ENCODE measurements at places on chromosomes 12 and 14.
A peak's percentile ranks its signal among the peaks of the same experiment; 100 is the strongest.

DNA sequence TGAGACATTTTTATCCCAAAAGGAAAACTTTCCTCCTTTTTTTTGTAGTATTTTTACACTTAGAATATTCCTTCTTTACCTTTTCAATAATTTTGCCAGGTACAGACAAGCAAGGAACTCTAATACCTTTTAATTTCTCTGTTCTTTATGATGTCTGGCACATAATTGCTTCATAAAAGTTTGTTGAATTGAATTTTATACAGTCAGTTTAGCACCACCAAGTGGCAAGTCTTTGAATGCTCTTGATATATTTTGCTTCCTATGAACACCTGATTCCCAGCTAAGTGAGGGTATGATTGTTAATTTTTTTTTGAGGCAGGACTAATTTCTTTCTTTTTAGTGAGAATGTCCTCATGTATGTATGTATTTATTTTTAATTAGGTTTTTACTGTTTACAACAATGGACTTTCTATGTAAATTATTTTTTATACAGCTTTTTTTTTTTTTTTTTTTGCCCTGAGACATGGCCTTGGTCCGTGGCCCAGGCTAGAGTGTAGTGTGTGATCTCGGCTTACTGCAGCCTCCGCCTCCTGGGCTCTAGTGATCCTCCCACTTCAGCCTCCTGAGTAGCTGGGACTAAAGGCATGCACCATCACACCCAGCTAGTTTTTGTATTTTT lies 6.9 kb downstream of the TBC1D15 start:
- DNase-seq: no peak

GRCh38 chr14:67694791-67695393 lies 672 bp downstream of the RDH11 start:
- peak; percentile 60 for DNase-seq

DNA sequence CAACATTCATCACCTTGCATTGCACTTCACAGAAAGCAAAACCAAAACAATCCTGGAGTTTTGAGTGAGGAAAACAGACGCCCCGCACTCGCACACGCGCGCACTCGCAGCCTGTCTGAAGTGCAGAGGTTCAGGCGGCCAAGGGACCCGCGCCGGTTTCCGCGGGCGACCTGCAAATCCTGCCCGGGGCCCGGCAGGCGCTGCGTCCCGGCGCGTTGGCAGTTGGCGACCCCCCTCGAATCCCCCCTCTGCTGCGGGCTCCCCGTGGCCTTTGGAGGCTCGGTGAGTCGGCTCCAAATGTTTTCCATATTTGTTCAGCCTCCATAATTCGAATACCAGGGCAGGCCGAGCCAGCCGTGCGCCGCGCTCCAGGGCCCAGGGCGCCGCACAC lies at the start of gene SSPN:
SSPN (plus strand) TSS at position 324 of the 391 bp plus-strand sequence. CDS start 100 bp downstream, outside the sequence.
- DNase-seq: no peak

GRCh38 chr14:92596331-92596907 lies 82.8 kb downstream of the RIN3 start:
- DNase-seq: no peak

GRCh38 chr12:124401704-124402221 lies 106.9 kb downstream of the RFLNA start:
- DNase-seq: no peak

DNA sequence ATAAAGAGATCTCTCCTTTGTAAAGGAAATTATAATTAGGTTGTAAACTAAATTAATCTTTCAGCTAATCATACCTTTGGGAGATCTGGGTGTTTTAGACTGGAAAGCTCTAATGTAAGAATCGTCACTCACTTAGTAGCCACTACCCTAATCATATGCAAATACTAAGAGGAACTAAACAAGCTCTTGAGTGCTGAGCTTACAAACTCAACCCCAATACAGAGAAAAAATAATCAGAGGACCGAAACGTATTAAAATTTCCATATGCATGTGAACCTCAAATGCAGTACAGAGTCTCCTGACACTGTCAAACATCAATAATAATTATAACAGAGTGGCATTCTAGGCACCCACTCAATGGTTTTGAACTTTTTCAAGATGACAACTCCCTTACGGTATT lies 235.3 kb upstream of the FOXN3 start:
- no peak for DNase-seq

DNA sequence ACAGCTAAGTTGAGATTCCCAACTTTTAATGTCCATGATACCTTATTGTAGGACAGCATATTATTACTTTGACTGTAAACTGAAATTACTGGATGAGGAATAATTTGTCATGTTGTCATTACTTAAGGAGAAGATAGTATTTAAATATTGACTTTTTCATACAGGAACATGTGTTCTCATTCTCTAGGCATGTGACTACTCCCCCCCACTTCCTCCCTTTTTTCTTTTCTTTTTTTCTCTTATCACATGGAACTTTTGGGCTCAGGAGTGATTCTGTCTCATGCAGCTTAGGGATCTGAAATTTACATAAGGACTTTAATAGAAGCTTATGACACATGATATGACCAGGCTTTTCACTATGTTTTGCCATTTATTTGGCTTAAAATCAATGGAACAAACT lies 127.7 kb upstream of the SLCO1C1 start:
- DNase-seq: no peak

DNA sequence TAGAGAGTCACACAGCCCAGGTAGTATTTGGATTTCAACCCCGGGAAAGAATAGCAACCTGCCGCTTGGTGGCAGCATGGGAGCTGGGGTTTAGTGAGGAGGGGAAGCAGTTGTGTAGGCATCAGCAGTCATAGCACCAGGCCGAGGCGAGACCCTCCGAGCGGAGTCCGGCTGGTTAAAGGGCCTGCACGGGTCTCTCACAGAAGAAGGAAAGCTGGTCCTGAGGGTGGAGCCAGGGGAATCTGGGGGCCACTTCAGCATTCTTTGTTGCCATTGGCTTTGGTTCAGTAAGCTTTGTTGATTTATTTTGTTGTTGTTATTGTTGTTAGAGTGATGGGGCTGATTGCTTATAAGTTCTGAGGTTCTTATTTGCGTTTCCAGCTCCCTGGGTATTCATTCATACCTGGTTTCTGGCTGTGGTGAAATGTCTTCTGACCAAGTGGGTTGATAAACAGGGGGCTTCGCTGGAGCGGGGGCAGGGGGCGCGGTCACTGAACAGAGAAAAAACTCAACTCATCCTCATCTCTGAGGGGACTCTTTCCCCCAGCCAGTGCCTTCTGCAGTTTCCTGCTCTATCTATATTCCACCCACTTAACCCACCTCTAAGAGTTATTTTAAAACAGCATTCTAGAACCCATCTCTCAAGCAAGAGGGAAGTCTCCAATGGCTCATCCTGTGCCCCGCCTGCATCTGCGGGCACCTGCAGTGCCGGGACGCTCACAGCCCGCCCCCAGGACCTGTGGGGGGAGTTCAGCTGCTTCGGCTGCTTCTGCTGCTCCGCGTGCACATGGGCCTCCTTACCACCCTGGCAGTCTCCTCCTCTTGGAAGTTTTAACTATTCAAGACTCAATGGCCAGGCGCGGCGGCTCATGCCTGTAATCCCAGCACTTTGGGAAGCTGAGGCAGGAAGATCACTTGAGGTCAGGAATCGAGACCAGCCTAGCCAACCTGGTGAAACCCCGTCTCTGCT lies 11.6 kb downstream of the CKB start:
- DNase-seq: no peak

DNA sequence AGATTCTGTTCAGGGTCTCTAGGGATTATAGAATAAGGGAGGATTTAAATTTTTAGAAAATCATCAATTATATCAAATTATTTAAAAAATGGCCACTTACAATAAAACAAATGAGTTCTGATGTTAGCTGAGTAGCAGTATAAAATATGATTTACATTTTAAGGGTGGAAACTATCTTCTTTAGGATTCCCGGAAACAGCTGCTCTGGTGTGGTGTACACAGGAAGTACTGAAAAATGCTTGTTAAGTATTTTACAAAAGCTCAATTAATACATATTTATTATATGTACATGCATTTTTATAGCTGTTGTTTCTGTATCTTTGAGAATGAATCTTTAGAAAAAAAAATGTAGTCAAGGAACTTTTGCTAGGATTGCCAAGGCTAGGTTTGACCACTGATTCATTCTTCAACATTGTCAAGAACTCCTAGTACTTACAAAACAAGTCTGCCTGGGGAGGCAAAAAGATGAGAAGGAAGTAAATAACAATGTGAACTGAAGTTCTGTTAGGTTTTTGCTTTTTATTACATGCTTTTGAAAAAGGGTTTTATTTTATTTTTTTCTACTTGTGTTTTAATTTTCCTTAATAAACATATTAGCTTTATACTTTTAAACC lies 48.0 kb downstream of the ARF6 start:
- DNase-seq: no peak

DNA sequence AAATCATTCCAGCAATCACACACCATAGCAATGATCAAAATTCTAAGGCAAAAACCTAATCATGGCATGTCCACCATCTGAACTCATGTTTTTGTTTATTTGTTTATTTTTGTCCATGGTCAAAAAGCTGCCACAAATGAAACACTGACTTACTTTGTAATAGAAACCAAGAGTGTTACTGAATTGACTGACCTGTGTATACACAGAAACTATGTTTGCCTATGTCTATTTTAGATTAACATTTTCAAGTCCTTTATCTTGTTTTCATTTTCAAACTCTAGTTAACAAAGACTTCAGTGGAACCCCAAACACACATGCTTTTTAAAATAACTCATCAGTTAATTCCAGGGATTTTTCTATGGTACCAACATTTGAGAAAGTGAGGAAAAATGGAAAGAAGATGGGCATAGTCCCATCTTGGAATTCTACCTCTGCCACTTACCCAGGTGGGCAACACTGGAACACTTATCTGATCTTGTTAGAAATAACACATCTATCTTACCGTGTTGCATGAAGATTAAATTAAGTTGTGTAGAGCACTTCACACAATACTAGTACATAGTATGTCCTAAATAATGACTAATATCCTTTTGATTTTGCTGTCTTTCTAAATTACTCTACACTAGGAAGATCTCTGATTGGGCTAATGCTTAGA lies 6.4 kb downstream of the LUM start:
- DNase-seq: no peak

DNA sequence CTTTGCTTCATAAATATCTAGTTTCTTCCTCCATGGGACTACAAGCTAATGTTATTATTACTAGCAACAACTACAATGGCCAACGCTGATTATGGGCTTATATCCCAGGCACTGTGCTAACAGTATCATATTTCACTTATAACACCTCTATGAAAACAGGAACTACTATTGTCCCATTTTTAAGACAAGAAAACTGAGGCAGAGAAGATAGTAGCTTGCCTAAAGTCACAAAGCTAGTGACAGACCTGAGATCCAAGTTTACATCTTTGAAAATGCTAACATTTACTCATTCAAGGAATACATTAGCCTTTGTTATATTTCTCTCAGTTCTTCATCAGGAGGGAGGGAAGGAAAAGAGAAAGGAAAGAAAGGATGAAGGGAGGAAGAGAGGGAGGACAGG lies 32.8 kb downstream of the GIT2 start:
- DNase-seq: no peak

DNA sequence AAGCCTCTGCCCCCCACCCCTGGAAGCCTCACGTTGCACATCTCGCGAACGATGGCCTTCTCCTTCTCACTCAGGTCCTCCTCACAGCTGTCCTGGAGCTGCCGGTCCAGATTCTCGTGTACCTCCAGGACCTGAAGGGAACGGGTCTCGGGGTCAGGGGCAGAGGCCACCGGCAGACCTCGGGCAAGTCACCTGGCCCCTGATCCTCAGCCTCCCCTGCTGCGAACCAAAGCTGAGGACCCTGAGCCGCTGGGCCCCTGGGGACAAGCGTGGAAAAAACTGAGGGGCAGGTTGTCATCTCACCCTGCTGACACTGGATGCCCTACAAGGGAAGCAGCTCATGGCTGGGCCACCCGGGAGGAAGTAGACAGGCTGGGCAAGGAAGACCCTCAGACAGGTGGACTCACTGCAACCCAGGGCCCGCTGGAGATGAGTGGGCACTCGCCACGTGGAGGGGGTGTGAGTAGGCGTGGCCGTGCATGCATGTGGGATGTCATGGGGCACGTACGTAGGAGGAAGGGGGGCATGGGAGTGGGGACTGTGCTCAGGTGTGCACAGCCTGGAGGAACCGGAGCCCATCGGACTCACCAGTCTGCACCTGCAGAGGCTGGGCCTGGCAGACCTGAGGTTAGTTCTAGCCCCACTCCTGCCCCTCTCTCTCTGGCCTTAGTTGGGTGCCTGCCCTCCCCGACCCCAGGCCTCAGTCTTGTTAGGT lies 35.1 kb downstream of the CCNK start:
- no peak for DNase-seq

DNA sequence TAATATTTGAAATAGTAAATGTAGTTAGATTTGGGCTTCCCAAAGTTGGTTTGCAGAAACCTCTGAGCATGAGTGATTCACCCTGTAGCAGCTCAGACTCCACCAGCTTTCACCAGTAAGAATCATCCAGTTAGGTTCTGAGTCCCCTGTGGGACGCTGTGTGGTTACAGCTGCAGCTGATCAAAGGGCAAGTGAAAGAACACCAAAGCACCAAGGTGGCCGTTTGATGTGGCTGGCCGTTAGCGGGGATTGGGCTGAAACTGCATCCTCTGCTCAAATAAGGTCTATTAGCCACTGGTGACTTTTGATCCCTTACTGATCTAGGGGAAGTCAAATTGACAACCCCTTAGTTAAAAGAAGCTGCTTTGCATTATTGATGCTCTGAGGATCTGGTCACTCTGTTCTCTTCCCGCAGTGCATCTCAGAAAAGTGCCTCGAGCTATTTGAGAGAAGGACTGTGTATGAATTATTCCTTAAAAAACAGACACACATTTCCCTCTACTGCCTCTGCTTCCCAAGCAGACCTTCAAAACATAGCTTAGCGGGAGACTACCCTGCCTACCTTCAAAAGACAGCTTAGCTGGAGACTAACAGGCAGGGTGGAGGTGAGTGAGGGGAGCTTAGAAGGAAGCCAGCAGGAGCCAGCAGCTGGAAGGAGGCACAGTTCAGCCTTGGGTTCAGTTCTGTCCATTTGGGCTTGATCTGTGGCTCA lies 3.7 kb downstream of the ABHD12B start:
- peak; percentile 29 for DNase-seq

DNA sequence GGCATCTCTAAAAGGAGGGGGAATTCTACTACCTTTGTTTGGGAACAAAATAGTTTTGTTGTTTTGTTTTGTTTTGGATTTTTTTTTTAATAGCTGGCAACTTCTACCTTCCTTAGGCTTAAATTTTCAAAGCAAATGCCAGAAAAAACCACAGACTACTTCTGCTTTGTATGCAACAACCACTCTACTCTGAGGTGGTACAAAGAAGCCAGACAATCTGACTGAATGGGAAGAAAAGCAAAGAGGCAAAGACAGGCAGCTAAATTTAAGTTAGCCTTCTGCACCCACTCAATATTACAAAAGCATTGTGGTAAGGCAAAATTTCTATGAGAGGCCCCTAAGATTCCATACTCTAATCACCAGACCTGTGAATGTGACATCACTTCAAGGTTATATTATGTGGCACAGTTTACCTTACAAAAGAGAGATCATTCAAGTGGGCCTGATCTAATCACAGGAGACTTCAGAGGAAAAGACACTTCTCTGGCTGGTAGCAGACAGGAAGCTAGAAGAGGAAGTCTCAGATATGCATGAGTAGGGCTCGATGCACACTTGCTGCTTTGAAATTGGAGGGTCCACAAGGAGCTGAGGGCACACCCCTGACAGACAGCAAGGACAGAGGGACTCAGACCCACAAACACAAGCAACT lies 566.6 kb downstream of the RPS29 start:
- no peak for DNase-seq

- DNase-seq: no peak
Observed at GRCh38 chr14:101019990-101020710, 116.6 kb upstream of the RTL1 start.

All from effector memory CD4-positive, alpha-beta T cell (primary cell).